ENCODE measurements at places on chromosomes 1 and 21.
A peak's percentile ranks its signal among the peaks of the same experiment; 100 is the strongest.

- DNase-seq, result no peak
These were observed 1.4 kb downstream of the LRRC7 start for GRCh38 chr1:69569175-69569541.

DNA sequence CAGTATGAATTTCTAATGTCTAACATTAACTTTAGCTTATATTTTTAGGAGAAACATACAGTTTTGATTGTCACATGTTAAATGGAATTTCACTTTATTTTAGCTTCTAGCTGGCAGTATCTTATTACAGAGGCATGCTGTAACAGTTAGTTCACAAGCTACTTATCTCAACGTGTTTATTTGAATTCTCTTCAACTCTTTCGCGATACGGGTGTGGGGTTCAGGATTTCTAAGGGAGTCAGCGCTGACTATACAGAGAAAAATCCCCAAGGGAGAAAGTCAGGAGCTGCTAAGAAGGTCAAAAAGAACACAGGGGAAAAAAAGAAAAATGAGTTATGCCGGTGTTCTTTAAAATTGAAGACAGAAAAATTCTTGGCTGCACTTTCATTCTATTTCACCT is 296.2 kb downstream of the VAV3 start:
- DNase-seq, result no peak

GRCh38 chr1:183023601-183024316 is 539 bp downstream of the LAMC1 start:
- DNase-seq, result peak; percentile 78

DNA sequence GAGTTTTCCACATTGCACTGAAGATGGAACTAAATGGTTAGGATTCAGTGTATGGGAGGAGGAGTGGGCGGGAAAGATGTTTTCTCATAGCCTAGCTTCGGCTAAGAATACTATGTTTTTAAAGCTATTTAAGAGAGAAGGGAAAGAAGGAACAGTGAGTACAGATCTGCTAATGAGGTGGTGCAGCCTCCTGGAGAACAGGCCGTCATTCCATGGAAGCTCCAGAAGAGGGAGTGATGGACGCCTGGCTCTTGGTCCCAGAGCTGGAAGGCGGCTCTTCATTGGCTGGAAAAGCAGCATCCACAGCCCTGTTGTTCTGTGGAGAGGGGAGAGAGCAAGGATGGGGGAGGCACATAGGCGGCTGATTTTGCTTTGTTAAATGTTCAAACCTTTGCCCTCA is 6.9 kb downstream of the CAMK1G start:
- DNase-seq, result no peak

DNA sequence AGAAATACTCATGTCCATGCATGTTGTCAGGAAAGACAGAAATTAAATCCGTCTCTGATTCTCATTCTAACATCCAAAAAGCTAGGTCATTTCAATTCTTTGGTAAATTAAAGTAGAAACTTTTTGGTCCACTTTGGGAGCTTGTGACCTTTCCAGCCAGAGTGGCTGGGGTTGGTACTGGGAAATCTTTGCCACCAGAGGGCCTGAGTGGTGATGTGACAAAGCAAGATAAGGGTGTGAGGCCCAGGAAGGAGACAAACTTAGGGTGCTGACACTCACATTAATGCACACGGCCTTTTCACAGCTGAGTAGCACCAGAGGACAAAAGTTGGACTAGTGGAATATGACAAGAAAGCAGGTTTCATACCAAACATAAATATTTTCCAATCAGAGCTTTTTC is 144.3 kb downstream of the DNM3 start:
- no peak for DNase-seq

- no peak for DNase-seq
These were observed 10.2 kb downstream of the TLCD4 start for GRCh38 chr1:95127380-95127779.

GRCh38 chr1:25485536-25486411 is 55.1 kb downstream of the MACO1 start:
- no peak for DNase-seq

GRCh38 chr1:107640207-107640606 is 324.8 kb downstream of the VAV3 start:
- DNase-seq, result no peak

GRCh38 chr1:59314776-59315528 is 18.1 kb downstream of the FGGY start:
- DNase-seq, result no peak

- no peak for DNase-seq
These were observed 228.6 kb downstream of the COP1 start for GRCh38 chr1:175978476-175978875.

- no peak for DNase-seq
These were observed 136.7 kb downstream of the FCRL5 start for GRCh38 chr1:157415661-157416060.

- DNase-seq, result no peak
These were observed 1.8 kb downstream of the WDR77 start for GRCh38 chr1:111446967-111447892.

- DNase-seq, result no peak
These were observed 69.2 kb upstream of the HSPA13 start for GRCh38 chr21:14452031-14452726.

DNA sequence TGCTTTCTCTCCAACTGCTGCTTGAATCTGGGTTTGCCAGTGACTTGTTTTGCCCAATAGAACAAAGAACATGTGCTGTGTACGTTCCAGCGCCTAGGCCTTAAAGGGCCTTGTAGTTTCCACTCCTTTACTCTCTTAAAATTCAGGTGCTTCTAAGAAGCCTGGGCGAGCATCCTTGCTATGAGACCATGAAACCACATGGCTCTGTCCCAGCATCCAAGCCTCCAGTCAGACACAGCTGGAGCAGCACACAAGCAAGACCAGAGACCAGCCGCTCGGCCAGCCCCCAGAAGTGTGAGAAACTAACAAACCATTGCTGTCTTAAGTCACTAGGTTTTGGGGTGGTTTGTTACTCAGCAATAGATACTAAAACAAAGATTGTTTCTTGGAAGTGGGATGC is 15.1 kb downstream of the PLEKHO1 start:
- DNase-seq, result no peak

DNA sequence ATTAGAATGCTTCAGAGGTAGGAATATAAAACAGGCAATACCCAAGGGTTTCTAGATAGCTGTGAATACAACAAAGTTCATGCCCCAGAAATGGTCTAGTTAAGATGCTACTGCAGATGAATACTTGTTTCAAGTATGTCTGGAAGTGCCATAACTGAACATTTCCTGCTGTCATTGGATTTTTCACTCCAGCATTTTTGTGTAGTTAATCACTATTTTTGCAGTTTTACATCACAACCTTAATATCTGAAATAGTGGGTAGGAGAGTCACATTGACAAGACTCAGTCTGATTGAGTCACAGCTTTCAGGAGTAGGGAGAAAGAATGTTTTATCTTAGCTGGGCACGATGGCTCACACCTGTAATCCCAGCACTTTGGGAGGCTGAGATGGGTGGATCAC is 126.4 kb upstream of the C1orf21 start:
- DNase-seq, result no peak

All from left hindlimb (tissue), 1 donor.